Stimulated activated CD4-positive, alpha-beta T cell treated with anti-CD3 and anti-CD28 coated beads, Interleukin-1b, Interleukin-23, amount 100 ng/mL, for 1 hour (primary cell): ENCODE measurements at places on chromosomes 1 and 21.

- no peak for DNase-seq
Measured at GRCh38 chr1:92933459-92933858, 27.8 kb downstream of the DIPK1A start.

DNA sequence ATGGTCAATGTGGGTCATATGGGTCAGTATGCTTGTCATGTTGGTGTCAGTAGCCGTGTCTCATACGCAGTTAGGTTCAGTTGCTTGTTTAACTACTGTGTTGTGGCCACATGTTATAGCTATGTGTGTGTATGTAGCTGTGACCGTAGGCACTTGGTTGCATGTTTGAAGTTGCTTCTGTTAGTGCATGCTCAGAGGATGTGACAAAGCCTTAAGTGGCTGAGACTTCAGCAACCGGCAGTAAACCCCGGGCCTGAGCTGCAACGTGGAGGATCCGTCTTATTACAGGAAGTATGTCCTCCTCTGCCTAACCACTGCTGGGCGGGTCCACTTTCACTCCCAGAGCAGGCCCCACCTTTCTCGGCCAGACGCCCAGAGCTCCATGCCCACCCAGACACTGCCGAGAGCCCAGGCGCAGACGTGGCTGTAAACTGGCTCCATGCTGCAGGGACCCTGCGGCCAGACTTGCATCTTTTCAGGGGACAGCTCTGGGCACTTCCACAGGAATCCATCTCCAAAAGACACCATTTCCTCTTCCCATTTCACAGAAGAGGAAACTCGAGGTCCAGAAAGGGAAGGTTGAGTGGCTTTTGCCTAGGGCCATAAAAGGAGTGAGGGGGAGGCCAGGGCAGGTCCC, 2.2 kb downstream of the TCEA3 start:
- no peak for DNase-seq

DNA sequence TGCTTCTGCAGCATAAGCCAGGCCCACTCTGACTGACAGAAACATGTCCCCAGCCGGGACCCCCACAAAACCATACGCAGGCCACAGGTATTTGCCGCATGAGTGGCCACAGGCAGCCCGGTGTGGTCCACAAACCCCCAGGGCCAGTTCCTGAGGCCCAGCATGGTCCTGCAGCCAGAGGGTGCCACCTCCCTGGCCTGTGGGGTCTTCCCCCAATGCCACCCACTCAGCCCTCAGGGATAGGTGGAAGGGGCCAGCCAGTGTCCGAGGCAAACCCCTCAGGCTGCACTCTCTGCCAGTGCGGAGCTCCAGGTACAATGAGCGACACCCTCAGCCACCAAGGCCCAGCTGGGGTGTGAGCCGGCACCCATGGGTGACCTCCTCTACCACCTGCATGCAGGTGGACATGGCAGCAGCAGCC, 43.5 kb downstream of the UBE2G2 start:
- DNase-seq = no peak

DNA sequence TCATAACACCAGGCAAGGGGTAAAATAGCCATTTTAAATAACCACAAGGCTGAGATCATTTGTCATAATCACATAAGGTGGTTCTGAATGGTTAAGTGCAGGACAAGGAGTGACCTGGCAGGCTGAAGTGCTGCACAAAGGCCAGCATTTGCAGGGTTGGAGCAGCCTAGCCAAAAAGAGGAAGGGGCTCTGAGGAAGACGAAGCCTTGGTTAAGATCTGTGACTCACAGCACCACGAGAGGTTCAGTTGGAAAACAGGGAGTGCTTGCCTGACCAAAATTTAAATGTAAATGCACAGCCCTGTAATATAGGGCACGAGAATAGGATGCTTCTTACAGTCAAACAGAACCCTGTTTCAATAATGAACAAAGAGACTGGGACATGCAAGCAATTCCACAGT, 12.1 kb downstream of the ATP5PF start:
- no peak for DNase-seq

GRCh38 chr1:166947398-166948043, 27.8 kb downstream of the ILDR2 start:
- no peak for DNase-seq

DNA sequence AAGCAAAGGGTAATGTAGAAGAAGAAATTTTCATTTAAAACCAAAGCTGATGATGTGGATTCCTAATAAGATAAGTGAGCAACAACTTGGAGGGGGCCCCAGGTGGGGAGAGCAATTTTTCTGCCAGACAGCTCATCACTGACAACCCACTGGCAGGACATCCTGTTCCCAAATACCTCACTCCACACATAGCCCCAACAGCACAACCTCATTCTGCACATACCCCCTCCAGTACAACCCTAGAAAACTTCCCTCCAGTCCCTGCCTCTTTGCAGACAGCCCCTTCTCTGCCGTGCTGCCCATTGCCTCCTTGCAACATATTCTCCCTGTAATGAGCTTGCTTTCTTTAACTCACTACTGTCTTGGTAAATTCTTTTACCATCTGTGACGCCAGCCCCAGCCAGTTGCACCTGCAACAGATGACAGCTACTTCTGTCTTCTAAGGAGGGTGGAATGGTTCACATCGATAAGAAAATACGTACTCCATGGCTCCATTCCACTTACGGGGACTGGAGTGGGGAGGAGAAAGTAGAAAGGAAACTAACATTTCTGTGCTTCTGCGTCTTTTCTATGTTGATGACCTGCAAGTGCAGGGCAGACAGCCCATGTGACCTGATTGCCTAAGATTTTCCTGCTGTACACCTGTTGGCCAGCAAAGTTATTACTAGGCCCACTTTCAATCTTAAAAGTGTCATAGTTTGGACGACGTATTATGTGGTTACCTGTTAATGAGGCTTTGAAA, 14.7 kb downstream of the RHEX start:
- no peak for DNase-seq

- DNase-seq = no peak
Measured at GRCh38 chr1:59316497-59317128, 19.7 kb downstream of the FGGY start.

GRCh38 chr1:6414881-6415626, 4.7 kb downstream of the HES2 start:
- DNase-seq = no peak

DNA sequence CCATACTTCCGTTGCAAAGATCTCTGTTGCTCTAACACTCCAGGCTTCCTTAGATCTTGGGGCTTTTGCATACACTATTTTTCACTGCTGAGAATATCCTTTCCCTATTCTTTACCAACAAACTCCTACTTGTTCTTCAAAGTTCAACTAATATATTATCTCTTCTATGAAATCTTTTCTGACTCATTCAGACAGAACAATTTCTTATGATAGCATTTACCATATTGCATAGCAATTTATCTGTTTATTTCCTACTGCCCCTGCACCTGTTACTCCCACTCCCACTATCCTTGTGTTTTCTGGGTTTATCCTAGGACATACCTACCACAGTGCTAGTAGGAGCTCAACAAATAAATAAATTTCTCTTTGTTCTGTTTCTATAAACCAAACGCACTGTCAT, 11.0 kb downstream of the GADD45A start:
- no peak for DNase-seq

GRCh38 chr1:62318756-62319544, at the start of gene KANK4:
KANK4 (minus strand) TSS chr1:62319434; CDS start chr1:62281564, 37,870 bp downstream.
- no peak for DNase-seq

- no peak for DNase-seq
Measured at GRCh38 chr1:46192171-46192570, 6.1 kb downstream of the POMGNT1 start.

DNA sequence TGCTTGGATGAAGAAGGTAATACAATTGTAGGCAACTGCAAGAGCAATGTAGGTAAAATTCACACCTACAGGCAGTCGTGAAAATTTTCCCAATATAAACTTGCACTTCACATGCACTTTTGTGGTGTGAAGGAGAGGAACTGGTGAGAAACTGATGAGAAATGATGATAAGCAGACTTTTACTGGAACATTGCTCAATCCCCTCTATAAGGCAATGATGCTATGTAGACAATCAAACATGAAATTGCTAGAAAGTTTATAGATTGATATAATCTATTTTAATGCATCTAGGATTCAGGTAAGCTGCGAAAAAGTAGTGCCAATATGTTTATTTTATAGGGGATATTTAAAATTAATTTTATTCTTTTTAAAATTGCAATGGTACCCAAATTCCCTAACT, 802.2 kb downstream of the KCNT2 start:
- no peak for DNase-seq

- no peak for DNase-seq
Measured at GRCh38 chr1:81509594-81509993, 291.1 kb upstream of the ADGRL2 start.

DNA sequence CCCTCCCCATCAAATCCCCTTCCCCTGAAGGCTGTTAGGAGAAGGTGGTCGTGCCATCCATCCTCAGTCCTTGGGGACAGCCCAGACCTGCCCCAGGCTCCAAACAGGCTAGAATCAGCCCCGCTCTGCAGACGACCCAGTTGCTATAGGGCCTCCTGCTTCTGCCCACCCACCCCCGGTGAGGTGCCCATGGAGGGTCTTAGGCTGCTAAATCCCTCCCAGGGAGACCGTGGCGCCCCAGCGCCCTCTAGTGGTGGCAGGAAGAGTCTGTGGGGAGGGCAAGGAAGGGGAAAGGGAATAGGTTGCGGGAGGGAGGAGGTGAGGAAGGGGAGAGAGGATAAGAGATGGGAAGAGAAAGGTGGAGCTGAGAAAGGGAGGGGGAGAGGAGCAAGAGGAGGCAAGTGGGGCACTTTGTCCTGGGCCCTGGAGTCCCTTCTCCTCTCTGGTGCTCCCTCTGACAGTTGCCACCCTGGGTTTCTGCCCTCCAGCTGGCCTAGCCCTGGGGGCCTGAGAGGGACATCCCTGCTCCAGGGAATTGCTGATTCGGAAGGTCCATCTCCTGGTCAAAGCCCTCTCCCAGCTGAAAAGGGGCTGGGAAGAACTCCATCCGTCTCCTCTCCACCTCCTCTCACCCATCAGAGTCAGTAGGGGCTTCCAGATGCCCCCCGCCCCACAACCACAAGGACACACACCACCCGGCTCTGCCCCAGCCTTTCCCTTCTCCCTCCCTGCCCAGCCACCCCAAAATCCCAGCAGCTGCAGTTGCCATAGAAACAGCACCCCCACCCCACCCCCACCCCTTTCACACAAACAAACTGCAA, 55.4 kb downstream of the CAMK2N1 start:
- no peak for DNase-seq

DNA sequence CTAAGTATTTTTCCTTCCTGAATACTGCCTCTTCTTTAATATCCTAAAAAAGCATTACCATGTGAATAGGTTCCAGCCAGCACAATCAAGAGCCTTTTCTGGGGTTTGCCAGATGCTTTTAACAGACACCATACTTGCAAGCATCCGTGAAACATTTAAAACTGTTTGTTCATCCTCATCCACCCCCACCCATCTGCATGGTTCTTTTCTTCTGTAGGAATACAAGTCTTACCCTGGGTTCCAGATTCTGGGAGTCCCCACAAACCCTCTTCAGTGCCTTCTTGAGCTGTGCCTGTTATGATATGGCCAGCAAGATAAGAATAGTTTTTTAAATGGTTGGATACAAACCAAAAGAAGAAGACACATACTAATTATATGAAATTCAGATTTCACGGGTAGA, 354.9 kb upstream of the PLXNA2 start:
- DNase-seq = no peak

GRCh38 chr1:181155339-181155738, 66.8 kb downstream of the IER5 start:
- no peak for DNase-seq

DNA sequence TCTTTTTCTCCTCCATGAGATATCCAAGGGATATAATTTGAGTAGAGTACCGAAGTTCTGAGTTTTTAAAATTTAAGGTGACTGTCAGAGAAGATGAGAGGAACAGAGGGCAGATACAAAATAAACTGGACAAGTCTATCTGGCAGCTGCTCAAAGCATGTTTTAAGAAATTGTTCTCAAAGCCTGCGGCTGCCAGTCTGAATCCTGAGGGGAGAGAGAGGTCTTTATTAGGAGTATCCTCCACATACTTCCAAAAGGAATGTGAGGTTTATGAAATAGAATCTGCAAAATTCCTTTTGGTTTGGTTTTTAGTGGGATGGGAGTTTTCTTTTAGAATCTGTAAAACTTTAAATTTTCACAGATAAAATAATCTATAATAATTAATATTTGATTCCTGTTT, 41.3 kb downstream of the TTC13 start:
- no peak for DNase-seq

DNA sequence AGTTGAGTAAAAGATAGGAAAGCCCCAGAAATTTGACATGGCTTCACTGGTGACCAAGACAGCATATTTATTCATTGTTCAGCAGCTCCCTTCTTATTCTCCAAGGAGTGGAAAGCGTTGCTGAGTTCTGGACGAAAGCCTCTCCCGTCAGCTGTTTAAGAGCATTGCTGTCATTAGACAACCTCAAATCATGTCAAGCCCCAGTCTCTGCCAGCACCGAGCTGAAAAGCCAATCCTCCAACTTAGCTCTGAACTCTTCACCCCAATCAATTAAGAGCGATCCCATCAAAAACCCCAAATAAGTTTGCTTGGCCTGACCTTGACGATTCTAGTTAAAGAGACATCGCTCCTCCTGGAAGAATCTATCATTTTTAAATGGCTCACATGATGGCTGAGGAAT, 110.8 kb downstream of the PLPP3 start:
- no peak for DNase-seq

- no peak for DNase-seq
Measured at GRCh38 chr1:246283771-246284410, 223.2 kb downstream of the SMYD3 start.

DNA sequence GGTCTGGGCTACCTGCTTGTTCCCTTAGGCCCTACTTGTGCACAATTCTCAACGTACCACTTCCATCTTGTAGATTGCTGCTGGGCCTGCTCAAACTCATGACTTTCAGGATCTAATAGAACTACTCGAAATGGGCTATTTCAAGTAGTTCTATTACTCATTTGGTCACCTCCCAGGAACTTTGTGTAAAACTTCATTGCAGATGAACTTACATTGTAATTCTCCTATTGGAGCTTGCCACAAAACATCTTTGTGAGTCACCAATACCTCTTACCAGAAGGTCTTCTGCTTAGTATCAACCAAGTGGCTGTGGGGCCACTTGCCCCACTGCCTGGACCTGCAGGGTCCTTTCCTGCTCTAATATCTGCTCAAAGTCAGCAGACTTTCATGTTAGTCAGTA, 10.7 kb upstream of the MYOCOS start:
- DNase-seq = no peak

- no peak for DNase-seq
Measured at GRCh38 chr1:207890136-207890738, 20.7 kb downstream of the CD34 start.

DNA sequence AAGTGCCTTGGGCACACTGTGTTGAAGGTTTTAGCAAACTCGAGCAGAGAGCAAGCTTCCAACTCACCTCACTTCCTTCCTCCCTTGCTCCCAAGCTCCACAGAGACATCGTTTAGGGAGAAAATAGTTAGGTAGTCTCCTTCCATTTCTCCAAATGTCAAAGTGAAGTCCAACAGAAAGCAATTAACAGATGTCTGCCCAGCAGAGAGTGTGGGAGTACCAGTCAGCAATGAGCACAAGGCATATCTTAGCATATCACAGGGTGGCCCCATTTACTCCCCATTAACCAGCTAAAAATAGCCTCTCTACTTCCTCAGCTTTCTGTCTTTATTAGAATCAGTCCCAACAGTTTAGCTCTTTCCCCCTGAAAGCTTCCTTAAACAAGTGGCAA, 334.2 kb upstream of the CAMK1G start:
- DNase-seq = no peak
